Thymus (tissue), 14 donors: ENCODE measurements at places on chromosomes 7 and 10. TPM values are rescaled to one million over a fixed set of nuclear protein-coding genes. Genes with fewer than 3 reads are reported as not detected.

The ASZ1 gene
- not detected for total RNA-seq

The ECHDC3 gene
- total RNA-seq = 3.0 TPM

The SLC26A3 gene
- 0.09 TPM for total RNA-seq

The ANKRD30A gene
- total RNA-seq = not detected

The ZNF107 gene
- 13.5 TPM for total RNA-seq

GRCh38 chr10:122018491-122018890 is 29.5 kb downstream of the TACC2 start:
- peaks cover 2% of the 10 kb centered on the region for H3K4me1 ChIP-seq
- no peak for DNase-seq
- H3K36me3 ChIP-seq = no peaks in the 10 kb centered on the region
- no peak overlapping the region for H3K4me3 ChIP-seq
- no peak overlapping the region for H3K27ac ChIP-seq

GRCh38 chr10:119301397-119301796 is 94.0 kb downstream of the GRK5 start:
- H3K4me3 ChIP-seq = no peak overlapping the region
- no peaks in the 10 kb centered on the region for H3K36me3 ChIP-seq
- H3K4me1 ChIP-seq = peaks cover 77% of the 10 kb centered on the region
- peak; percentile 79 for DNase-seq

DNA sequence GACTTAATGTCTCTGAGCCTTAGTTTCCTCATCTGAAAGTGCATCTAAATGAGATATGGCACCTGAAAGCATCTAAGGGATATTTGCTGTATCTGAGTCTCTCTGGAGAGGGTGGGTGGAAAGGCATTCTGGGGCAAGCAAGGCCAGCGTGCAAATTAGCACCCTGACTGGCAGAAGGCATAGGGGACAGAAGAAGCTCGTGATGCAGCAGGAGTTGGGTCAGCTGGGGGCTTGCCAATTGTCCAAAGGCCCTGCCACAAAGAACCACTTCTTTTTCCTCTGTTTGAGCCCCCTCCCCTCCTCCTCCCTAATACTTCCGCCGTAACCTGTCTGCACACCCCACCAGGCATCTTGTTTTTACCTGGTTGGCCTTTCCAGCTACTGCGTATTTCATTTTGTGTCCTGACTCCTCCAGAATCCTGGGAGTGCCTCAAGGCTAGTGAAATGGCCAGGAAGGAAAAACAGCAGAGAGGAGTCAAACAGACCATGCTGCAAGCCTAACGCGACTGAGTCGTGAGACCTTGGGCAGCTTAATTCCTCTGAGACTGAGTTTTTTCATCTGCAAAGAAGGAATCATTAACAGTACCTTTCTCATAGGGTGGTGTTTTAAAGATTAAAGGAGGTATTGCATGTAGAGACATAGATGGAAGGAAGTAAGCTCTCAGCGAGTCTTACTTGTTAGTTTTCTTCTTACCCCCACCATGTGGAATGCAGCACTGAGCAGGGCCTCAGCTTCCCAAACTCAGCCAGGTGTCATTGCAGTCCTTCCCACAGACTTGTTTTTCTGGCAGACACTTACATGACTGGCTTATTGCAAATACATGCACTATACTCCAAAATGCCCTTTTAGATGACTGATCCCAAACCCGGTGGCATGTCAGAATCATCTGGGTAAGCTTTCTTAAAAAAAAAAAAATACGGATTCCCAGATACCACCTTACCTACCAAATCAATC is 49.1 kb upstream of the MXI1 start:
- no peak for DNase-seq
- peaks cover 10% of the 10 kb centered on the region for H3K4me1 ChIP-seq
- no peaks in the 10 kb centered on the region for H3K36me3 ChIP-seq
- H3K27ac ChIP-seq = no peak overlapping the region

DNA sequence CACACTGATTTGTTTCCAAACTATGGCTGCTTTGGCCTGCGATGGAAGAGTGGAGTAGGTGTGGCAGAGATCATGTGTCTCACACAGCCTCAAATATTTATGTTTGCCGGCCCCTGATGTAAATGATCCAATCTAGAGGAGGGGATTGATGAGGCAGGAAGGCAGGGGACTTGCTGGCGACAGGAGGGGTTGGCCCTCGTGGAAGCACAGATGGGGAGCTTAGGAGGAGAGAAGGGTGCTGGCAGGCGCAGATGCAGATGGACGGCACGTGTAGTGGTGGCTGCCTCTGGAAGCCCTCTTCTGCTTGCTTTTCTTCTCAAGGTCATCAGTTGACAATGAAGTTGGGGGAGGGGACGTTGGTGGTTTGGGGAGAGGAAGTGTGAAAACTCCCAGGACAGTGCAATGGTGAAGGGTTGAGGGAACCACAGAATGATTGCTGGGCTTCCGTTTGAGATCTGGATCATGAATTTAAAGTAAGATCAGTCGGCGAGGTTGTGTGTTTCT is 15.4 kb downstream of the COL13A1 start:
- no peak overlapping the region for H3K27ac ChIP-seq
- no peaks in the 10 kb centered on the region for H3K36me3 ChIP-seq
- H3K27me3 ChIP-seq = no peaks in the 10 kb centered on the region
- H3K4me3 ChIP-seq = no peak overlapping the region

DNA sequence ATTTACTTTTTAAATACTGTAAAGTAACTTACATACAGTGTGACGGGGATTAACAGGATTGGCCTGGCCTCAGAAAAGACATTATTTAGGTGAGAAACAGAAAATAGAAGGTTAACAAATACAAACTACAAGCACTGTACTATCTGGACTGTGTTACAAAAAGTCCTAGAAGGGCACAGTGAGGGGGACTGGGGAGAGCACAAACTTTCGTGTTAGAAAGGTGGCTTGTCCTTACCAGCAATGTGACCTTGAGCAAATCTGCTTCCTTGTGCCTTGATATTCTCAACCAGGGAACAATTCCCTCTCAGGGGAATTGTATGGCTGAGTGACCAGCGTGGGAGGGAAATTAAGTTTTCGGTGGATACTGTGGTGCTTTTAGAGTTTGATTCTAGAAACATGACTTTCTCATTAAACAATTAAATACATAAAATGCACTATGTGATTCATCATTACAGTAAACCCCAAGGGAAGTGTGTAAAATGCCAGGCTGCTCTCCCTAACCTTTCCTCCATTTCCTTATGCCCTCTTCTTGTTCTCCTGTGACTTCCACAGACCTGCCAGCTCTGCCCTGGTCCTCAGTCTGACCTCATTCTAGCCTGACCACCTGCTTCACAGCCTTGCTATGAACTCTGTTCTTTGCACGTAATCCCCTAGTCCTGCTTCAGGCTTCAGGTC is 57.7 kb downstream of the OSBPL3 start:
- no peak overlapping the region for H3K27ac ChIP-seq
- no peak overlapping the region for H3K4me3 ChIP-seq
- peaks cover 14% of the 10 kb centered on the region for H3K4me1 ChIP-seq
- no peaks in the 10 kb centered on the region for H3K36me3 ChIP-seq
- no peak for DNase-seq
- no peaks in the 10 kb centered on the region for H3K27me3 ChIP-seq

GRCh38 chr7:132291481-132291880 is 284.8 kb downstream of the PLXNA4 start:
- no peak overlapping the region for H3K4me3 ChIP-seq
- no peak for DNase-seq
- H3K27ac ChIP-seq = no peak overlapping the region
- H3K4me1 ChIP-seq = no peaks in the 10 kb centered on the region
- no peaks in the 10 kb centered on the region for H3K36me3 ChIP-seq
- H3K27me3 ChIP-seq = no peaks in the 10 kb centered on the region

GRCh38 chr7:147569116-147569913 is 1021.3 kb upstream of the C7orf33 start:
- H3K4me1 ChIP-seq = no peaks in the 10 kb centered on the region
- DNase-seq = no peak
- no peak overlapping the region for H3K4me3 ChIP-seq
- H3K27ac ChIP-seq = no peak overlapping the region

- H3K4me1 ChIP-seq = no peaks in the 10 kb centered on the region
- no peaks in the 10 kb centered on the region for H3K27me3 ChIP-seq
- H3K4me3 ChIP-seq = no peak overlapping the region
- no peak overlapping the region for H3K27ac ChIP-seq
- no peak for DNase-seq
These were observed 92.6 kb upstream of the KIF5B start for GRCh38 chr10:32148864-32149251.

- peak overlapping the region; percentile 31 for H3K27ac ChIP-seq
- H3K36me3 ChIP-seq = no peaks in the 10 kb centered on the region
- no peak for DNase-seq
- H3K27me3 ChIP-seq = no peaks in the 10 kb centered on the region
- H3K4me1 ChIP-seq = peaks cover 22% of the 10 kb centered on the region
These were observed 72.0 kb downstream of the KAT6B start for GRCh38 chr10:74898201-74898976.

GRCh38 chr7:139722604-139723003 is 55.2 kb downstream of the HIPK2 start:
- peaks cover 3% of the 10 kb centered on the region for H3K36me3 ChIP-seq
- no peak overlapping the region for H3K4me3 ChIP-seq
- H3K27me3 ChIP-seq = no peaks in the 10 kb centered on the region
- no peak for DNase-seq

DNA sequence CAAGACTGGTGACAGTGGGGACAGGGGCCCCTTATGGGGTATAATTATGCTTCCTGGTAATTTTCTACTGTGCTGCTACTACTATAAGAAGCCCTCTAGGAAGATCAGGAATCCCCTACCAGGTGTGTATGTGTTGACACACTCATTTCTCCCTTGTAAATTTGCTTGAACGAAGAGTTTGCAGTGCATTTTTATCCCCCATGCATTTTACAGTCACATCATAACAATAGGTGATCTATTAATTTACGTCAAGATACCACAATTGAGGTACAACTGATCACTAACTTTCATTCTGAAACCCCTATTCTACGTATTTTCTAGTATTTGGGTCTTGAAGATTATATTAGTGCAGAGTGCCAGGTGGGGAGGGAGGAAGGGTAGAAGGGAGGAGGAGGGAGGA is 252.2 kb downstream of the NSUN6 start:
- no peak overlapping the region for H3K27ac ChIP-seq
- H3K27me3 ChIP-seq = peaks cover 3% of the 10 kb centered on the region
- no peak overlapping the region for H3K4me3 ChIP-seq
- no peaks in the 10 kb centered on the region for H3K36me3 ChIP-seq
- H3K4me1 ChIP-seq = no peaks in the 10 kb centered on the region
- DNase-seq = no peak

- no peaks in the 10 kb centered on the region for H3K4me1 ChIP-seq
- H3K4me3 ChIP-seq = no peak overlapping the region
- no peaks in the 10 kb centered on the region for H3K27me3 ChIP-seq
- H3K27ac ChIP-seq = no peak overlapping the region
These were observed 285.3 kb downstream of the AHR start for GRCh38 chr7:17583786-17584185.

DNA sequence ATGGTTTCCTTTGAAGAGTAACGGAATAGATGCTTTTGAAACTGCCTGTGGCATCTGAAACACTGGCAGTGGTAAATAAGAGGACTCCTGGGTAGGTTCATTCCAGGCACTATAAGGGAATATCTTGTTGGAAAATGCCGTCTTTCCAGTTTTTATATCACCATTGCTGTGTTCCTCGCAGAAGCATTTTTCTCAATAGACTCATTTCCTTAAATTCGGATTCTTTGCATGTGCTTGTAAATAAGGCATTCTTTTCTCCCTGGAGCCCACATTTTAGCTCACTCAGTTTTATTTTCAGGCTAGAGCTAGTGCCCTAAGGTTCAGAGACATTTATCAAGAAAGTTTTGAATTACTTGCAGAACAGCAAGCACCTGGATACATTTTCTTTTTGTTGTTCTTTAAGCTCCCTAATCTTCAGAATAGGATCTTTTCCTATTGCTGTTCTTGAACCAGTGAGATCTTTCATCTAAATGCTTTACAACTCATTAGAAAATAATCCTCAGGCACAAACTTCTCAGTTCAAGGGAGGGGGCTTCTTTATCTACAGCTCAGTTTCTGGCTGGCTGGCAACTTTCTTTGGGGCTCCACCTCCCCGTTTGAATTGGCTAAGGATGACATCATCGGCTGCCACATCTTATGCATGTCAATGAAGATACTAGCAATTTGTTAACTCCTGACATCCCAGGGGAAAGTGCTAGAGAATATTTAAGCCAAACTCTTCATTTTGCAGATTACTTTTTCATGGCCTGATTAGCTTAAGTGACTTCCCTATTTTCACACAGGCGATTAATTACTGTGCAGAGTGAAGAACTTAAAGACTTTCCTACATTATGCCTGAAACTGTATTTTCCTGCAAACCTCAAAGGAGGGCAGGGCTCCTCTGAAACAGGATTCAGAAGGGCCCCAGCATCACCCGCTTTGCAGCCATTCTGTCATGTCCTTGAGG is 133.7 kb upstream of the RSU1 start:
- peak; percentile 21 for DNase-seq
- no peaks in the 10 kb centered on the region for H3K4me1 ChIP-seq
- no peak overlapping the region for H3K4me3 ChIP-seq
- H3K27ac ChIP-seq = peak overlapping the region; percentile 58

GRCh38 chr10:33271969-33272583 is 62.4 kb downstream of the NRP1 start:
- H3K4me1 ChIP-seq = no peaks in the 10 kb centered on the region
- H3K36me3 ChIP-seq = no peaks in the 10 kb centered on the region
- H3K4me3 ChIP-seq = no peak overlapping the region
- no peaks in the 10 kb centered on the region for H3K27me3 ChIP-seq

DNA sequence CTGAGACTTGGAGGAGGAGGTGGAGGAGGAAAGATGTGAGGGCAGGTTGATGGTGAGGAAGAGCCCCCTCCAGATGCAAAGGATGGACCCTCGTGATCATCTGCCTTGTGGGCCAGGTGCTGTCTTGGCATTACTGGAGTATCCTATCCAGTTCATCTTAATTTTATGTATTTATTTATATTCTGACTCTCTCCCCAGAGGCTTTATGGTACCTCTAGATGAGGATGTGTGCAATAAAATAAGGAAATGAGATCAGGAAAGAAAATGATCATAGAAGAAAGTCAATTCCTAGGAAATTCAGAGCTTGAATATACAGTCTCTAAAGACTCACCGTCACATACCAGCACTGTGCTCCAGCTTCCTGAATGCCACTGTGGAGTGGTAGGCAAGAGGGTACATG is 94.1 kb downstream of the LRRC18 start:
- H3K27me3 ChIP-seq = no peaks in the 10 kb centered on the region
- DNase-seq = no peak
- no peaks in the 10 kb centered on the region for H3K4me1 ChIP-seq
- no peak overlapping the region for H3K4me3 ChIP-seq
- no peaks in the 10 kb centered on the region for H3K36me3 ChIP-seq
- no peak overlapping the region for H3K27ac ChIP-seq

GRCh38 chr7:111931016-111931517 is 275.1 kb downstream of the DOCK4 start:
- H3K36me3 ChIP-seq = no peaks in the 10 kb centered on the region
- H3K27me3 ChIP-seq = no peaks in the 10 kb centered on the region
- DNase-seq = no peak
- no peak overlapping the region for H3K27ac ChIP-seq
- no peaks in the 10 kb centered on the region for H3K4me1 ChIP-seq

DNA sequence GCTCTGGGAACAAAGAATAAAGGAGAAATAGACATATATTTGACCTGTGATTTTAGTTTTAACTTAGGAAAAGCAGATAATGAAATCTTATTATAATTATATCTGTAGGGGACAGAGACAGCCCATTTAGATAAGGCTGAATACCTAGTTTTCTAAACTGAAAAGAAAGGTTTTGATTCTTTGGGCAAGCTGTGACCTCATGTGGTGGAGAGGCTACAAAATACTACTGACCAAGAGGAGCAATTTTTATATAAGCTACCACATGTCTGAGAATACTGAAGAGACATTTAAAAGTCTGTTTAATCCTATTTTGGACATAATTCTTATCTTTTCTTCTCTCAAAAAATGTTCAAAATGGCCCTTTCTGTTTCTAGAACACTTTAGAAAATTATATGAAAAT is 271.0 kb downstream of the MTERF1 start:
- no peak overlapping the region for H3K27ac ChIP-seq
- DNase-seq = no peak
- H3K27me3 ChIP-seq = no peaks in the 10 kb centered on the region
- no peak overlapping the region for H3K4me3 ChIP-seq
